Stimulated activated CD4-positive, alpha-beta T cell treated with anti-CD3 and anti-CD28 coated beads, Interleukin-12 subunit alpha, Interleukin-12 subunit beta, amount 100 ng/mL, for 48 hours (primary cell): ENCODE measurements at places on chromosomes 5 and 9.

- DNase-seq: no peak
Observed at GRCh38 chr9:1298046-1298445, 247.9 kb downstream of the DMRT2 start.

DNA sequence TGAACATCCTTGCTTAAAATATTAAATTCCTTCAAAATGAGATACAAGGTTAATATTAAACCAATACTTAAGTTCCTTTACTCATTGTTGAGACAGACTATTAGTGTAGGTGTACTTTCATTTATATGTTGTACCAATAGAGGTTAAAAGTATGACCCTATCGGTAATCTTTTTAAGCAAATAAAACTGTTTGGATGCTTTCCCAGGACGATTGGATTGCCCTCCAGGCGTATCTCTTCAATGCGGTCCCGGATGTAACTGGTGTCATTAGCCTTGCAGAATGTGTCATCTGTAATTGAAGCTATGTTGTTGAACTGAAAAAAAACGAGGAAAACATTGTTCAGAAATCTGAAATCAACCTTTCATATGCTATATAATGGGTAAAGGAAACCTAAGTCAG lies 18.9 kb downstream of the OGN start:
- no peak for DNase-seq

DNA sequence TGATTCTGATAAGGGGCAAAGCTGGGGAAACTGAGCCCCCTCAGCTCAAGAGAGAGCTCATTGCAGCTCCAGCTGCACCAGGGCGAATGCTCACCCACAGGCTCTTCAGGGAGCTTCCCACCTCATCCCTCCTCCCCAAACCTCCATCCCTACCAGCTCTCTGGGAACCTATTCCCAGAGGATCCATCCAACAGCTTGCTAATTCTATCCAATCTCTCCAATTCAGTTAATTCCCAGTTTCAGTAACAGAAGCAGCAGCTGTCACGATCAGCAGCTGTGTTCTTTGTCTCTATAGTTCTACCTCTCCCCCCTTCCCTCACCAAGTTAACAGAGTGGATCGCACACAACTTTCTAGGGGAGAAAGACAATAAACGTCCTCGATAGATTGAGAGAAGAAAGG lies 135.5 kb upstream of the EFNA5 start:
- no peak for DNase-seq

- no peak for DNase-seq
Observed at GRCh38 chr9:9412241-9412640, 1200.6 kb downstream of the PTPRD start.

DNA sequence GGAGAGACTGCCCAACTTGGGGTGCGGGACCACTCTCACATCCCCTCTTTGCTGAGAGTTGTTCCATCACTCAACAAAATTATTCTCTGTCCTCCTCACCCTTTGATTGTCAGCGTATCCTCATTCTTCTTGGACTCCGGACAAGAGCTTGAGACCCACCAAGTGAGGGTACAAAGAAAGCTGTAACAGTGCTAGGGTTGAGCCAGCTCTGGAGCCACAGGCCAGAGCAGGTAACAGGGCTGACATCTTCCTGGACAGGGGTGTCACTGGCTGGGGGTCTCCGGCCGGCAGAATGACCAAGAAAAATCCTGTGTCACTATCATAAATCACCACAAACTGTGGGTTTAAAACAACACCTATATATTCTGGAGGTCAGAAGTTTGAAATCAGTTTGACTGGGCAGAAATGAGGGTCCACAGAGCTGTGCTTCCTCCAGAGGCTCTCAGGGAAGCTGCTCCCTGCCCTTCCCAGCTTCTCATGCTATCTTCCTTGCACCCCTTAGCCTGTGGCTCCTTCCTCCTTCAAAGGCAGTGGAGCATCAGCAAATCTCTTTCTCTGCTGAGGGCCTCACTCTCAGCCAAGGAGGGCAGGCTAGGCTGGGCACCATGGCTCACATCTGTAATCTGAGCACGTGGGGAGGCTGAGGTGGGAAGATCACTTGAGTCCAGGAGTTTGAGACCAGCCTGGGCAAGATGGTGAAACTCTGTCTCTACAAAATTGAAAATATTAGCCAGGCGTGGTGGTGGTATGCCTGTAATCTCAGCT lies 4.1 kb upstream of the BBLN start:
- no peak for DNase-seq

- no peak for DNase-seq
Observed at GRCh38 chr9:85108746-85109145, 439.2 kb downstream of the NTRK2 start.

- DNase-seq: peak; percentile 29
Observed at GRCh38 chr9:86353655-86354010, 577 bp downstream of the TUT7 start.

GRCh38 chr5:132746954-132747615 lies at the start of gene CCNI2:
TSS of gene CCNI2 (plus strand) at chr5:132747426. CDS start at chr5:132747496, 70 bp downstream.
- no peak for DNase-seq

- no peak for DNase-seq
Observed at GRCh38 chr9:132409828-132410528, at the start of gene CFAP77. TSS of gene CFAP77 (plus strand) at chr9:132410211. CDS start at chr9:132410272, 61 bp downstream.

GRCh38 chr9:105432247-105432842 lies 15.5 kb upstream of the FSD1L start:
- no peak for DNase-seq

DNA sequence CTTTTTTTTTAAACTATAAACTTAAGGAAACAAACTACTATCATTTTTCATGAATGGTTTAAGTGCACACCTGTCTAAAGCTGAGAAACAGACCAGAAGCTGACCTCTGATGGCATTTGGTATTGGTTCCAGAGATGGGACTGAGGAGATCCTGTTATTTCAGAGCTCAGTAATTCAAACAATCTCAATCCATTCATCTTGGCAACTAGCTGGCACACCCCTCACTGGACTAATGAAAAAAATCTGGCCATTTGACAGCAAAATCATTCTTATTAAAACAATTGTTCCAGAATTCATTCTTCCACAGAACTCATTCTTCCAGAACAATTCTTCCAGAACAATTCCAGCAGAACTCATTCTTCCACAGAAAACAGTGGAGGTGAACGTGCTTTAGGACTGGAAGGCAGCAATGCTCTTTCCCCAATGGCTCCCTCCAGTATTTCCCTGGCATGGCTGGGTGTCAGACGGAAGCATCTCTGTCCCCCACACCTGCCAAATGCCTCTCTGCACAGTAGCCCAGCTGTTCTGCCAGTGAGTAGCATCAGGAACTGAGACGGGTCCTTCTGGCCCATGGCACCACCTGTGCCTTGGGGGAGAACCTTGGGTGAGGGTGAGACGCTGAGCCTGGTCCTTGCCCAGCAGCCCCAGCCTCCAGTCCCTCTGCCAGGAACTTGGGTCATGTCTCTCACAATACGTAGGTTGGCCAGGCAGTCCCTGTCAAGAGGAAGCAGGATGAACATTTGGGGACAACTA lies 87.5 kb upstream of the EQTN start:
- no peak for DNase-seq

DNA sequence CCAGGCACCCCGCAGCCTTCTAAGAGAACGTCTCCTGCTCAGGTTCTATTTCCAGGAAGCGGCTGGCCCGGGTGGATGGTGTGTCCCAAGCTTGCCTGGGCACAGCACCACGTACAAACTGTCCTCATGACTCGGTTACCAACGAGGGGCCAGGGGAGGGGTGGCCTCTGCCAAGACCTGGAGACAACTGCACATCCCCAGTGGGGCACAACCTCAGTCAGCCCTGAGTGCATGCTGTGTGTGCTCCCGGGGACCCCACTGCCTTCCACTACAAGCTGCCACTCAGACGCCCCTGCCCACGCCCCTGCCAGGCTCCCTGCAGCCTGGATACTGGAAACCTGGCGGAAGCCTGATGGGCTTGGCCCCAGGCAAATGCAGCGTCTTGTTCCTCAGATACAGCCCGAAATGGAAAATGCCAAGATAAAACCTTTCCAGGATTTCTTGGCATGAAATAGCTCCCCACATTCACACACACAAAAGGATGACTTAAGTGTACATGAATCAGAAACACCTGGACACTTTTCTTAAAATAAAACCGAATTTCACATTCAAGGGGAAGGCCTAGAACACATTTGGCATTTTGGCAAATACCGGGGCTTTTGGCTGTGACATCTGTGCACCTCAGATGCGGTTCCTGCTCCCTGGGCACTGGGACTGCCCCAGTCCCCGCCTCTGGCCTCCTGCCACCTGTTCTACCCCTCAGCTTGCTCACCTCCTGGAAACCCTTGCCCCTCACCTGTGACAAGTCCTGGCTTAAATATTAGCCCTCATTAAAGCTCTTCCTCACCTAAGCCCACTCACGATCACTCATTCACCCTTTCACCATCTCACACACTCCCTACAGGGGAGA lies 62.5 kb downstream of the COL23A1 start:
- DNase-seq: no peak

GRCh38 chr9:130834371-130835336 lies at the start of gene ABL1:
TSS of gene ABL1 (plus strand) at chr9:130835254. CDS start at chr9:130835447, 193 bp downstream.
- peak; percentile 62 for DNase-seq

DNA sequence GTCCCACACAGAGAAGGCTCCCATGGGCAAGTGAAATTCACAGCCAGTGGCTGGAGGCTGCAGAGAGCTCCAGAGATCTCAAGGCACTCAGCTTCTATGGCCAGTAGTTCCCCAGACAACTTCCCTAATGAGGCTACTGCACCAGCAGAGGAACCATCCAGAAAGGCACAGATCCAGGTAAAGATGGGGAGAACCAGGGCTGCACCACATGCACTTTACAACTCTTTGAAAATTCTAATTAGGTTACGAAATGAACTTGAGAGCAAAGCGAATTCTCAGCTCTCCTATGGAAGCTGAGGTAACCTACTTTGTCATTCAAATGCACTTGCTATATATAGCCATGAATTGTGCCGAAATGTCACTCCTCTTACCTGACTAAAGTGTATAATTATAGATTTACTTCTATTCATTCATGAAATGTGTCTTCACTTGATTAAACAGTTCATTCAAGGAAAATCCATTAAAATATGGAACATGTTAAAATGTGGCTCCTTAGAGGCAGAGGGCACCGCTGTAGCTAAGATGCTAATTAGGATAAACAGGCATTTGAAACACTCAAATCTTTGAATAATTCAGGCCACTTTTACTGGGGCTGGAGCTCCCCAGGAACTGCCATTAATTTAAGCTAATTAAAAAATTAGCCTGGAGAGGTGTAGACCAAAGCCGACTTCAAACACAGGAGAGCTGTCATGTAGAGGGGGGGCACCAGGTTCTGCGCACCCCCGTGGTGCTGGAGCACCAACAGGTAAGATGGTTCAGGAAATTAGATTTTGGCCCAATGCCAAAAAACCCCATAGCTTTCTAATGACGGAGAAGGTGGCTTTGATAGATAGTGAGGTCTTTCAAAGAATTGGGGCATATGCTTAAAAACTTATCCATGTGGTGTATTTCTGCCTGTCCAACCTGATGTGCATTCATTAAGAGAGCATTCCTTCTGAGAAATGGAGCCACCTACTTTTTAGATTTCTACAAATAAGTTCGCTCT lies 204.1 kb downstream of the GABBR2 start:
- DNase-seq: no peak

GRCh38 chr9:84893419-84894128 lies 224.0 kb downstream of the NTRK2 start:
- DNase-seq: no peak

GRCh38 chr5:138903130-138903775 lies 28.1 kb upstream of the LRRTM2 start:
- no peak for DNase-seq

DNA sequence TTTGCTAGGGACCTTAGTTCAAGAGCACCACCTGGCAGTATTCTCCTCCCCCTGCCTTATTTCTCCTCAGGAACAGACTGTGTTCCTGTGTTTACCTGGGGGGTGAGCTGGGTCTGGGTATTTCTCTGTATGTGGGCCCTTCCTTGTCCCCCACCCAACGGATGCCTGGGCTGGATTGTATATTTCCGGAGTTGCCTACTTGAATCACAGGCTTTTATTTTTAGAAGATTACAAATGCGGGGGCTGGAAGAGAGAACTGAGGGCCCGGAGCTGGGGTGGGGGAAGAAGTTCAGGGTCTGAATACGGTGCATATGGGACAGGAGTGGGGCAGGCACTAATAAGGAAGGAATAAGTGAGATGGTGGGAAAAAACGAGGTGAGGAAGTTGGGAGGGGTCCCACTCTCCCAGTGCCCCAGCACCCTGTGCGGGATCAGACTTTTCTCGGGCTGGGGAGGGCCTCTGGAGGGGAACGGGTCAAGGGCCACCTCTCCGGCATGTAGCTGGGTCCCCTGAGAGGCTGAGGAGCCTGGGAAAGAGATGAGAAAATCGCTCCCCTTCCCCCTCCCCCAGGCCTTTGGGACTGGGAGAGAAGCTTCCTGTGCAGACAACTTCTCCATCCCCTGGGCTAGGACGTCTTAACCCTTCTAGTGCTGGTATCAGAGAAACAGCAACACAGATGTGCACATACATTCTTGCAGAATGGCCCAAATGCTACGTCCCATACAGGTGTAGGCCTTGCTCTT lies 42.1 kb downstream of the PCDH1 start:
- DNase-seq: no peak

GRCh38 chr5:73751254-73751914 lies 125.4 kb downstream of the ARHGEF28 start:
- no peak for DNase-seq

DNA sequence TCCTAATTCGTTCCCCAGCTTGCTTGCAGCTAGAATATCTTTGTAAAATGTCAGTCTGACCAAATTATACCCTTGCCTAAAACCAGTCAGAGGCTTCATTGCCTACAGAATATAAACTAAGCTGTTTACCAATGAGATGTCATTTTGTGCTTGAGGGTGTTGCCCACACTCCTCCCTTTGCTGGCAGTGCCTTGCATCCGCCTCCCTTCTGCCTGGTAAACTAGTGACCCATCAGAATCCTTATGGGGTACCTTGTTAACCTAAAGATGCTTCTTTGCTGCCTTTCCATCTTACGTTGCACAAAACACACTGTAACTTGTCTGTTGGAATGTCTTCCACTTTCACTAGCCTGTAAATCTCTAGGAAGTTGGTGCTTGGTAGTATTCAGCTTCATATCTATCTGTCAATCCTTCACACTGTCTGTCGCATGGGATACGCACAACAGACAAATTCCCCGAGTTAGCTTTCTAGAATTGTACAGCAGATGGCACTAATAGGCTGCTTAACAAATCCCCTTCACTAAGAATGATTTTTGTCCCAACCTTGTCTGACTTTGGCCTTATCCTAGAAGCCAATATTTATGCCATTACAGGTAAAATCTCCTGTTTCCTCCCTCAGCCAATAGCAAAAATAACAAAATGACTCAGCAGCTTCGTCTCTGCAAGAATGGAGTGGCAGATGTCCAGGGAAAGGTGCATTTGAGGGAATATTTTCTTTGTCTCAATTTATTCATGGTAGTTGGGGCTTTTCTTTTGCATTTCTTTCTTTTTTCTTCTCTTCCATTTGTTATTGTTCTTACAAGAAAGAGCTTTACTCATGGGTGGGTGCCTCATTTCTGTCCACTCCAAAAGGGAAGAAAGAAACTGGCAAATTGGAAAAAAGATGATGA lies 3.0 kb downstream of the NUDT2 start:
- no peak for DNase-seq

GRCh38 chr5:115736004-115736689 lies 80.3 kb downstream of the CDO1 start:
- DNase-seq: no peak

DNA sequence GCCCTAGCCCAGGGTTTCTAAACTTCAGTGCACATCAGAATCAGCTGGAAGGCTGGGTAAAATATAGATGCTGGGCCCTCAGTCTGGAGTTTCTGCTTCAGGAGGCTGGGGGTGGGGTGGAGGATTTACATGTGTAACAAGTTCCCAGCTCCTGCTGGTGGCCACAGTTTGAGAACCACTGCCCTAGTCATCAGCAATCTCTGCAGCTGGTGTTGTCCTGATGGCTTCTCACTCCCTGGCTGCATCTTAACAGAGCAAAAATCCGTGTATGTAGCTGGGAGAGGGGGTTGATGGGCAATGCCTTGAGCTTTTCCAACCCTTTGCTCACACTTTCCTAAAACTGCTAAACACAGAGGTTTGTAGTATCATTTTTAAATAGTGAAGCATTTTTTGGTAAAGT lies 186.0 kb upstream of the KLF9 start:
- no peak for DNase-seq
